H1 (cell line): ENCODE measurements at places on chromosomes 6 and 20. TPM values are rescaled to one million over a fixed set of nuclear protein-coding genes. Genes with fewer than 3 reads are reported as not detected.

GRCh38 chr20:1527923-1528322, 29.6 kb downstream of the SIRPD start:
- no peak for DNase-seq

- DNase-seq: no peak
Observed at GRCh38 chr6:56388415-56388755, 141.0 kb upstream of the COL21A1 start.

GRCh38 chr20:47676219-47676721, 109.0 kb downstream of the SULF2 start:
- DNase-seq: peak; percentile 70

DNA sequence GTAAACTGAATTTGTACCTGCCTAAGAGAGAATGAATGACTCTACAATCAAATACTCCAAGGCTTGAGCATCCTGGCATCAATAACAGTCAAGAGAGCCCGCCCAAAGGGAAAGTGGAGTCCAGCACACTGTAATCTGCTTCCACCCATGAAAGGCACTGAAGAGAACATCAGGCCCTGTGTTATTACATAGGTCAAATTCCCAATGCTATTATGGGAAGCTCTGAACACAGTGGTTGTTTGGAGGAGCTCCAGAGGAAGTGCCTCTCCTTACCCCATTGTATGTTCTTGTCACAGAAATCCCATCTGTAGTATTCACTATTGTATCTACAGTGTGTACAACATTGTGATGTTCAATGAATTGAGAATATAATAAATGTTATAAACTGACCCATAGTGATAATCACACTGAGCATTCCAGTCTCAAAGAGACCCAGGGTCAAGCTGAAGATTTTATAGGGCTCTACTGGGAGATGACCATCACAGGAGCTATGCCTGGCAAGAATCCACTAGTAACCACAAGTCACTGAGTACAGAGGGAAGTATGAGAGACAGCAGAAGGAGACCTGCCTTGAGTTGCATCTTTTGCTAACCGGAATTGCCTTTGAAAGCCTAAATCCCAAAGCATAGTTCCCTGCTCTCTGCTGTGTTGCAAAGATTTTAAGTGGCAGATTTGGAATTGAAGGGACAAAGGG, 446.7 kb downstream of the GJA1 start:
- no peak for DNase-seq

The SEMG1 gene
- 0.64 and 3.0 TPM in 2 replicates for polyA plus RNA-seq
